Esophagus squamous epithelium (tissue), 5 donors: ENCODE measurements at places on chromosomes 1 and 21. TPM values are rescaled to one million over a fixed set of nuclear protein-coding genes. Genes with fewer than 3 reads are reported as not detected.

The CCDC181 gene
- total RNA-seq: not detected

The ATP1A4 gene
- not detected for total RNA-seq

The SHE gene
- 0.19 TPM for total RNA-seq

The DHRS3 gene
- 121 TPM for total RNA-seq

The DNAJC6 gene
- total RNA-seq: 0.11 TPM

The LMX1A gene
- 0.67 TPM for total RNA-seq
